Left renal cortex interstitium (tissue), 4 donors: ENCODE measurements at places on chromosomes 16 and 17.
A peak's percentile ranks its signal among the peaks of the same experiment; 100 is the strongest.

DNA sequence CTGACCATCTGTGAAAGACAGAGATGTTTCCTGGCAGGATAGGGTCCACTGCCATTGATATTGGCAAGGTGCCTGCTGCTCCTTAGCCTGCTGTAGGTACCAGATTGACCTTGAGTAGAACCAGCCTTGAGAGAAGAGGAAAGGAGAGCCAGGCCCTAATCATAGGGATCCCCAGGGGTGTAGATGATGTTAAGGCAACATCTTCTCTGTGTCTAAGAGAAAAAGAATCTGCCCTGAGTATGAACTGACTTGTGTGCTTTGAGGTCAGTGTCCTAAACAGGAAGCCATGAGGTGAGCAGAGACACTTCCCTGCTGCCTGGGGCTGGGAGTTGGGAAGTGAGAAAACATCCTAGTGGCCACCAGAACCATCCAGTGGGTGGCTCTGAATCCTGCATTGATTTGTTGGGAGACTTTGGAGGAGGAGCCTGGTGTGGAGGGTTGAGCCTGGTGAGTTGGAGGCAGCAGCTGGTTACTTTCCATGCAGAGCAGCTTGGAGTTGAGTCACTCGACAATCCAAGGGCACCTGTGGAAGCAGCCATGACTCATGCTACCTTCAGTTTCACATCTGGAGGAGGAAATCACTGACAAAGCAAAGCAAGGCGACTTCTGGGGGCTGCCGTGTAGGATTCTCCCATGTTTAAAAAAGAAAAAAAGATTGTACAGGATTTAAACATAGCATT lies 47.8 kb downstream of the BMERB1 start:
- DNase-seq = no peak

DNA sequence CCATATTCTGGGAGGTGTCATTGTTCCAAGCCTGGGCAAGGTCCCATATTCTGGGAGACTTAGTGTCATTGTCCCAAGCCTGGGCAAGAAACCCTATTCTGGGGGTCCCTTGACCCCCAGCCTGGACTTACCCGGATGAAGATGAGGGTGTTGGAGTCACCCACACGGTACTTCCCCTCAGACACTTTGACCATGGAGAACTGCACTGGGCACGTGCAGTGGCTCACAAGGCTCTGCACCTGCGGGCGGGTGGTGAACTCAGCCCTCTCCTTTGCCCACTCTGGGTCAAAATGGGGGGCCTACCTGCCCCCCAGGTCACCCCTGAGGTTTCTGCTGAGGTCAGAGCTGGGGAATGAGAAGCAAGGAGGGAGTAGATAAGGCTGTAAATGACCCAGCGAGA lies 4.1 kb downstream of the GAS2L2 start:
- no peak for DNase-seq

DNA sequence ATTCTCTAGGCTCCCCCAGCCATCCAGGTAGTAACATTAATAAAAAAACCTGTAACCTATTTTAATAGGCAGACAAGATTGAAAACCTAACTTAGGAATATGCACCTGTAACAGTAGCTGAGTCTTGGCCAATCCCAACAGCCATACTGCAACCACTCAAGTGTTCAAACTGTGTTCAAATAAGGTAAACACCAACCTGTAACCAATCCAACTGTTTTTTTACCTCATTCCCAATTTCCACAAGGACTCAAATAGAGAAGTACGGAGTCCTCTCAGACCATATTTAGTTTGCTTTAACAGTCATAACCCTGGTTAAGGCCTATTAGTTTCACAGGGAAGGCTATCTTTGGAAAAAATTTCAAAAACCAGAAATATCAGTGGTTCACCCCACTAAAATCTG lies 40.4 kb upstream of the NOS2 start:
- no peak for DNase-seq

- no peak for DNase-seq
Measured at GRCh38 chr16:13935408-13935807, 15.5 kb downstream of the ERCC4 start.

GRCh38 chr17:35875072-35875799 lies 4.9 kb downstream of the CCL5 start:
- no peak for DNase-seq

DNA sequence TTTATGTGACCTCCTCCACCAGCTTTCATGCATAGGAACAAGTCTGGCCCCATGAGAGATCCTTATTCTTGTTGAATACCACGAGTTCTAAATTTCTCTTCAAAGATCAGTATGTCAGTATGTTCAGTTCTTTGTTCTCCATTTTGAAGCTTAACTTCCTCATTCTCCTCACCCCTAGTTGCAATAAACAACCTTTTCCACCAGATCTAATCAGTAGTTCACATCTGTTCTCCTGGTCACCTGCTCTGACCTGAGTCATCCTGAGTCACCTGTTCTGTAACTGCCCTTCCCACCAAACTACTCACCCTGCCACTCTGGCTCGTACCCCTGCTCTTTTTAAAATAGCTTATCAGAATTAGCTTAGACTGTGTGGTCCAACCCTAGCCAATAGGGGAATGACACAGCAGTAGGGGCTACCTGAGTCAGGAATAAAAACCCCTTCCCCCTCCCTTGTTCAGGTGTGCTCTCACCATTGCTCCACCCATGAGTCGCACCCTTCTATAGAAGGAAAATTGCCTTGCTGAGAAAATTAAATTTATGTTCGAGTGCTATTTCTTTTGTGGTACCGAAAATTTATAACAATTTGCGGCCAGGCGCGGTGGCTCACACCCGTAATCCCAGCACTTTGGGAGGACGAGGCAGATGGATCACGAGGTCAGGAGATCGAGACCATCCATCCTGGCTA lies 94.6 kb downstream of the EMP2 start:
- DNase-seq = no peak

GRCh38 chr17:29761040-29761761 lies 138.5 kb upstream of the CORO6 start:
- no peak for DNase-seq

- DNase-seq = no peak
Measured at GRCh38 chr16:11276143-11276895, at the start of gene PRM2. TSS of gene PRM2 (minus strand) at chr16:11276480. CDS start at chr16:11276370, 110 bp downstream.

DNA sequence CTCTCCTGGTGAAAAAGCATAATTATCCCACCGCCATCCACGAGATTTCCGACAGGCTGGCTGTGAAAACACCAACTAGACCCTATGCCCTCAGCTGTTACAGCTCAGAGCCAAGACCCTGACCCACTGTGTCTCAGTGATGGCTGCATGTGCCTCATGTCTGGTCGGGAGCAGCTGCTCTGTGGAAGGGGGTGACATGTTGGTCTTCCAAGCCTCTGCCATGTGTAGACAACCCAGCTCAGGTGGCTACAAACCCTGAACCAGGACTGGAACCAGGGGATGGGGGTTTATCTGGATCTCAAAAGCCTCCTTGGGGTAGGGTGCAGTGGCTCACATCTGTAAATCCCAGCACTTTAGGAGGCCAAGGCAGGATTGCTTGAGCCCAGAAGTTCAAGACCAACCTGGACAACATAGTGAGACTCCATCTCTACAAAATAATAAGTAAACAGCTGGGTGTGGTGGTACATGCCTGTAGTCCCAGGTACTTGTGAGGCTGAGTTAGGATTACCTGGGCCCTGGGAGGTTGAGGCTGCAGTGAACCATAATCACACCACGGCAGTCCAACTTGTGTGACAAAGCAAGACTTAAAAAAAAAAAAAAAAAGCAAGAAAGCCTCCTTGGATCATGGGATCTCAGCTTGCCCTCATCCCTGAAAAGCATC lies 220.3 kb downstream of the CPPED1 start:
- DNase-seq = no peak

DNA sequence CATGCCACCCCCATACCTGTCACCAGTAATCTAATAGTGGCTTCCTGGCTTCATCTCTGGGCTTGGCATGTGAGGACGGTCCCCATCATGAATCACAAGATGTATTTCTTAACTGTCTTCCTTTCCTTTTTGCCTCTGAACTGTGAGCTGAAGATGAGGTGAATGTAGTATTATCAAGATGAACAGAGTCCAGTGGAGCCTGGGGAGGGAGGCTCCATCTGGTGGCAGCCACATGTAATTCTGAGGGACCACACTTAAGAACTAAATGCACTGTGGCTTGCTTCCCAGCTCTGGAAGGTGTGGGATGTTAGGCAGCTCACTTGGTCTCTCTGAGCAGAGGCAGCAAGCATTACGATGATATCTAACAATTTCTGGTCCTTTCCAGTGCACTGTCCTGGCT lies 354.9 kb upstream of the ASIC2 start:
- peak; percentile 9 for DNase-seq

DNA sequence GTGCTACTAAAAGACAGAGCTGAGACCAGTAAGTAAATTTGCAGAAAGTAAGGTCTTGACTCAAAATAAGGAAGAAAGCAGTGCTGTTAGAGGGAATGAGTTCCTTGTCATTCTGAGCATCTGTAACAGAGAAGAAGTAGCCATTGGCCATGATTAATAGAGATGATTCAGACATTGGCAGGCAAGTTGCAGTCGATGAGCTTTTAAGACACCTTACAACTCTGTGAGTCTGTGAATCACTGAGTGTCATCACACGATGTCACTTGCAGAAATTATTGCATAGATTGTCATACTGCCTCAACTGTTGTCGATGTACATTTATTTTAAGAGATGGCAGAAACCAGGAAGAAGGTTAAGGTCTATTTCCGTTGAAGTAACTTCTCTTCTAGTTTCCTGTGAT lies 201.1 kb upstream of the CDH13 start:
- DNase-seq = no peak

DNA sequence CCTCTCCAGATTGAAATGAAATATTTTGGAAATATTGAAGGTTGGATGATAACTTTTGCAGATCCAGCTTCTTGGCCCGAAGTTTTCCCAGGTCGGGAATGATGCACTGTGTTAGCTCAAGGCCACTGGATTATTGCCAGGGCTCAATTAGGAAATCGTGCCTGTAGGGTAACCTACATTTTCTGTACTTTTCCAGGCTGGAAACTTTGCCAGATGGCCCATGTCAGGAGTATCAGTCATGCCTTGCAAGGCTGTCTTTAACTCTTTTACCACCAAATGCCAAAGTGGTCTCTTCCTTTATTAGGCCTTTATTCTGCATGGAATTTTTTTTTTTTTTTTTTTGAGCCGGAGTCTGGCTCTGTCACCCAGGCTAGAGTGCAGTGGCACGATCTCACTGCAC lies 8.9 kb upstream of the SEC14L1 start:
- DNase-seq = no peak

GRCh38 chr17:8904686-8905085 lies 37.2 kb upstream of the PIK3R6 start:
- DNase-seq = no peak

GRCh38 chr17:32156656-32157055 lies 14.4 kb downstream of the RHOT1 start:
- DNase-seq = no peak

DNA sequence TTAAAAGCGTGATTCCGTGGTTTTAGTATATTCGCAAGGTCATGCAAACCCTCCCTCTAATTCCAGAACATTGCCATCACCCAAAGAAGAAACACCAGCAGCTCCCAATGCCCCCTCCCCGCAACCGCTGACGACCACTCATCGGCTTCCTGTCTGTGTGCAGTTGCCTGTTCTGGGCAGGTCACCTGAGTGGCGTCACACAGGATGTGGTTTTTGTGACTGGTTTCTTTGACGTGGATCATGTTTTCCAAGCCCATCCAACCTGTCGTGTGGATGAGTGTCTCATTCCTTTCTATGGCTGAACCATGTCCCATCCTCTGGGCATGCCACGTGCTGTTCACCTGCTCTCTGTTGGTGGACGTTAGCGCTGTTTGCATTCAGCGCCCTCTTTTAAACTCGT lies 8.2 kb upstream of the ATP2C2 start:
- DNase-seq = no peak

- no peak for DNase-seq
Measured at GRCh38 chr17:82593590-82594087, 54.6 kb downstream of the WDR45B start.

GRCh38 chr16:5509794-5510193 lies 412.2 kb upstream of the EEF2KMT start:
- no peak for DNase-seq

DNA sequence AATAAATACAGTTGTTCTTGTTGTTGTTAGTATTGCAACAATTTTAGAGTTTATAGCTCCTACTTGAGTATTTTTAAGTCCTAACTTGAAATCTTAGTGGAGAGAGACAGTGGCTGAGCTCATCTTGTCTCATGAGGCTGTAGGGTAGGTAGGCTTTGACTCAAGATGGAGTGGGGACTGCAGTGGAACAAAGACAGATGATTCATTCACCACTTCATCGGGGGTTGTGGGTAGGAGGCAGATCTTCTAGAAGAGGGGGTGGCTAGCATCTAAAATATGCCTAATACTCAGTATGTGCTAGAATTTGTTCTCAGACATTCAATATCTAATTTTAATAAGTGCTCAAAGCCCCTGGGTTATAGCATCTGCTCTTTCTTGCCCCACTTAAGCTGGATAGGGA lies 13.1 kb upstream of the MMD start:
- no peak for DNase-seq

GRCh38 chr16:22375117-22375962 lies 921 bp upstream of the CDR2 start:
- no peak for DNase-seq

DNA sequence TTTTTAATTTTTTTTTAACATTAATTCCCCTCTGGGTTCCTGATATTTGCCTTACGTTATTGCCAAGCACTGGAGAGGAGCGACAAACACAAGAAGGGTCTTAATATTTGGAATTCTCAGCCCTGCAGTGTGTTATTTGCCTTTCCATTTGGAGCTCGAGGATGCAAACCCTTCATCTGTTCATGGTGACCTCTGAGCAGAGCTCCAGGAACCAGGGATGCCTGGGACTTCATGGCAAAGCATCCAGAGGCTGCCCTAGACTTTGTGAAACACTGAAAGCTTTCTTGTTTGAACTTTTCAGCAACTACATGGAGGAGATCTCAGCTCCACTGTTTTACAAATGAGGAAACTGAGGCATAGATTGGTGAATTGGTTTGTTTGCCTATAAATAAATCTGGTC lies 254.2 kb downstream of the CBLN1 start:
- DNase-seq = no peak

- no peak for DNase-seq
Measured at GRCh38 chr17:71921796-71922195, 199.0 kb upstream of the SOX9 start.

DNA sequence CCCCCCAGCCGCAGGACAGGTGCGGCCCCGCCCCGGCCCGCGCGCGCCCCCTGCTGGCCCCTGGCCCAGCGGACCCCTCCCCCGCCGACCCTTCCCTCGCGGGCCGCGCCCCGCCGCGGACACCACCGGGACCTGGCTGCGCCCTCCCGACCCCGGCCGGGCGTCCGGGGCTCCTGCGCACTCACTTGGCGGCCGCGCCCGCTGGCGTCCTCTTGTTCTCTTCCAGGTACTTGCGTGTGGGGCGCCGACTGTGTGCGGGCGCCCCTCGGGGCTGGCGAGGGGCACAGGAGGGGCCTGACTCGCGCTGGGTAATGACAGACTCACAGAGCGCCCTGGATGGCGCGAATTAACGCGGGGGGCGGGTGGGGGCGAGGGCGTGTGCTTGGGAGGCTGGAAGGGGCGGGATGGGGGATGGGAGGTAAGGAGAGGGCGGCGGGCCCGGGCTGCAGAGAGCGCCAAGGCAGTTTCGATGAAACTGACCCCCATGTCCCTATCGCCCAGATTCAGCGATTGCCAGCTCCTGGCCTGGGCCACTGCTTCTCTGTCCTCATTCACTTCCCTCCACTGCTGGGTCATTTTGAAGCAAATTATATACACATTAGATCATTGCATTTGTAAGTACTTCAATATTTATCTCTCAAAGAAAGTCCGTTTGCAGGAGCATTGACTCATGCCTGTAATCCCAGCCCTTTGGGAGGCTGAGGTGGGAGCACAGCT lies 445 bp upstream of the DBNDD1 start:
- no peak for DNase-seq

- no peak for DNase-seq
Measured at GRCh38 chr16:15770512-15770911, 86.3 kb downstream of the MYH11 start.
